ENCODE measurements at places on chromosomes 5 and 9.

GRCh38 chr5:147372191-147372590 lies 137.4 kb downstream of the STK32A start:
- no peak for DNase-seq

DNA sequence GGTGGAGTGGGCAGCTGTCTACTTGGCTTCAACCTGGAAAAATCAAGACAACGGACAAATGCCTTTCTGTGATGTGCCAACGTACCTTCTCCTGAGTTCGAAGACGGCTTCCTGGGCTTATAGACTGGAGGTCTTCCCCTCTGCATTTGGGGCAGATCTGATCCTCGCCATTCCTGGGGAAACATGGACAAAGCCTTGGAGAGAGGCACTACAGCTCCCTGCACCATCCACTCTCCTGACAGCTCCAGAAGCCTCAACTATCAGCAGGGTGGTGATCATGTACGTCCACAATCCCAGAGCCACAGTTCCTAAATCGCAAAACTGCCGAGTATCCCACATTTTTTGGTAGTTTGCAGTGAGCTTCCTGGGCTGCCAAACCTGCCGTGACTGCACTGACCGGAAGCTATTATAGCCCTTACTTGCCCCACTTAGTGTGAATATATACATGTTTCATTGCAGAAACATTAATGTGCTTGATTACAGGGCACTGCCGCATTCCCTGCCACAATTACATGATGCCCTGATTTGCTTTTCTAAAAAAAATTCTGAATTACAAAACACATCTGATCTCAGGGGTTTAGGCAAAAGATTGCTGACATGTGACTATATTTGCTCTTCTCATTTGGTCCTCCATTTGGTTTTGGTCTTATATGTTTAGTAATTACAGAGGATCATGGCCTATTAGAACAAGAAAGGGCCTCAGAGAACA lies 2.8 kb downstream of the TRAF1 start:
- DNase-seq, result no peak

DNA sequence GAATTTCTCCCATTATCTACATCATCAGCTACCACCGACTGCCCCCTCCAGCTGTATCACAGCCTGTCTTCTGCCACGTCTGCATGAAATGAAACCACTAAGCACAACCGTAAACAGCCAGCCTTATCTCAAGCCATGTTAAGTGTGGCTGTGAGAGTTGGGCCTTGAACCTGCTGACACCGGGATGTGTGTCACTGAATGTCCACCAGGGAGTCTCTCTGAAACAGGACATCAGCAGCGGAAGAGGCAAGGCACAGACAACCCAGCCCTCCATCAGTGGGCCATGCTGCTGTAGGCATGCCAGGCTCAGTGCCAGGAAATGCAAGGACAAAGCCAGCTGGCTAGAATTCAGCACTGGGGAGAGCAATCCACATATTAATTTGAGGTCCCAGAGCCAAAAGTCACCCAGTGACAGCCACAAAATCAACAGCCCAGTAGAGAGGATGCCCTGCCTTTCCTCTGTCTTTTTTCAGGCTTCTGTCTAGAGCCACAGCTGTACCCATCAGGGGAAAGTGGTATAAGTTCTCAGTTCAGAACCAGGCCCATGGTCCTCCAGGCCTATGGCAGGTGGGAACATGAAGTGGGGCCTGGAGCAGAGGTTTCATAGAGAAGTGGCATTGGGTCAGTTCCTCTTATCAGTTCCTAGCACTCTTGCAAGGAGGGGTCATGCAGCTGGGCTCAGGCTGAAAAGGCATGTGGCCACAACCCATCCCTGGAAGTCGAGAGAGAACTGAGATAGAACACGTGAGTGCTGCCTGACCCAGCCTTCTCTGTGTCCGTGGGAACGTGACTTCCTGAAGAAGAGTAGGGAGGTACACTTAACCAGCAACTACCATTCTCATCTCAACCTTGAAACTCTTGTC lies 199.4 kb downstream of the ESM1 start:
- no peak for DNase-seq

GRCh38 chr5:58813855-58814254 lies 231.0 kb downstream of the RAB3C start:
- no peak for DNase-seq

- DNase-seq, result no peak
Measured at GRCh38 chr9:68898781-68899439, 115.0 kb downstream of the PRKACG start.

- peak; percentile 44 for DNase-seq
Measured at GRCh38 chr5:144203750-144204596, 33.3 kb downstream of the KCTD16 start.

DNA sequence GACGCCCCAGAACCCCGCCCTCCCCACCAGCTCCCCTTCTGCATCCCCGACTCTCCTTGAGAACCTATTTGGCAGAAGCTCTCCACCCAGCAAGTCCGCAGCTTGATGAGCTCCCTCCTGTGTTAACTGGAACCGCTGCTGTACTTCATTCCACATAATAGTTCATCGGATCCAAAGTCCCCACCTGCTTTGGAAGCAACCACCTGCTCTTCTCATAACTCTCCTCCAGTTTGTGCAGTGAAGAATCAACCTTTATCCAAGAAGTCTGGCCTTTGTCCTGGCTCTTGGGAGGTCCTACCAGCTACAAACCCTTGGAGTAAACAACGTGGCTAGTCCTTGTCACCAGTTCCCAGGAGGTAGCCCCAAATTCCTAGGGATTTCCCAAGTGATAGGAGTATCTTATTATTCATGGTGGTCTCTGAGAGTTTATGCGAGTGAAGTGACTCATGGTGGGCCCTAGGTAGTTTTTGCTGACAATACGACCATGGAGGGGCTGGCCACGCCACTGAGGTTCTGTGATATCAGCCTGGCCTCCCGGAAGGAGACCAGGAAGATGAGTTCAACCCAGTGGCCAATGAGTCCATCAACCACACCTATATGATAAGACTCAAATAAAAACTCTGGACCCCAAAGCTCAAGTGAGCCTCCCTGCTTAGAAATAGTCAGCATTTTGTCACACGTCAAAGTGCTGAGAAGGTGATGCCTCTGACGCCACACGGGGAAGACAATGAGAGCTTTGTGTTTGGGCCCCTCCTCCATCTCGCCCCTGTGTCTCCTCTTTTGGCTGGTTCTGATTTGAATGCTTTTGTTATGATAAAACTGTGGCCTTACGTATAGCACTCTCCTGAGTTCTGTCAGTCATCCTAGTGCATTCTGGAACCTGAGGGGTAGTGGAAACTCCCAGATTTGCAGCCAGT lies 3.6 kb upstream of the IL4 start:
- no peak for DNase-seq

GRCh38 chr5:42832060-42832459 lies 20.4 kb upstream of the SELENOP start:
- no peak for DNase-seq

DNA sequence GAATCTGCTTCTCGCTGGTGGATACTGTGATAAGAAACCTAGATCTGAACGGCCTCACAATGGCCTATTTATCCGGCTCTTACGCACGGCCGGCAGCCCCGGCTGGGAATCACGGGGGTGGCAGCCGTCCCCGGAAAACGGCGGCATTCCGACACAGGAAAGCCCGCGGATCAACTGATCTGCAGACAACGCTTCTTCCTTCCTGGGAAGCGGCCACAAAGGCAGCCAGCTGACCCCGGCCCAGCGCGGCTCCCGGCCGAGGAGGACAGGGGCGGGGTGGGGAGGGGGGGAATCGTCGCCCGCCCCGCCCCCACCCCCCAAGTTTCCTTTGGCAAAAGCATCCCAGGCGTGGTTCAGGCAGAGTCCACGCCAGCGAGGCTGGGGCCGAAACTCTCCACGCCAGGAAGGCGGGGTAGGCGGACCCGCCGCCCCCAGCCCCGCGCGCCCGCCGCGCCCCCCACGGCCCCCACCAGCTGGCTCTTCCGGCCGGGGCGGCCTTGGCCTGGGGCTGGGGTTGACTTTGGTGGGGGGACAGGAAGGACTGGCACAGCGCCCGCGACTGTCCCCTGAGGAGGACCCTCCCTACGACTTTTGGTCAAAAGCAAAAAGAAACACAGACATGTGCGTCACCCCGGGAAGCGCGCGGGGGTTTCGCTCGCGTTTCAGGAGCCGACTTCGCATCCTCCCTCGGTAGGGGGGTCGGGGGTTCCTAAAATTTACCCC lies 247.7 kb upstream of the ANKRD55 start:
- no peak for DNase-seq

Data from WERI-Rb-1 (cell line).